ENCODE measurements at places on chromosomes 5 and 9.

- no peak for DNase-seq
- no peaks in the 10 kb centered on the region for H3K36me3 ChIP-seq
- H3K4me3 ChIP-seq = no peak overlapping the region
These were observed 38.6 kb upstream of the SMC5 start for GRCh38 chr9:70220216-70220615.

- no peaks in the 10 kb centered on the region for H3K4me1 ChIP-seq
- no peak overlapping the region for H3K27ac ChIP-seq
- H3K27me3 ChIP-seq = no peaks in the 10 kb centered on the region
- DNase-seq = no peak
- no peak overlapping the region for H3K4me3 ChIP-seq
These were observed 171.0 kb downstream of the DAB2IP start for GRCh38 chr9:121822093-121823085.

GRCh38 chr9:136324501-136325300 is 2.6 kb upstream of the GPSM1 start:
- H3K27ac ChIP-seq = no peak overlapping the region
- no peak for DNase-seq
- H3K4me1 ChIP-seq = peaks cover 11% of the 10 kb centered on the region

DNA sequence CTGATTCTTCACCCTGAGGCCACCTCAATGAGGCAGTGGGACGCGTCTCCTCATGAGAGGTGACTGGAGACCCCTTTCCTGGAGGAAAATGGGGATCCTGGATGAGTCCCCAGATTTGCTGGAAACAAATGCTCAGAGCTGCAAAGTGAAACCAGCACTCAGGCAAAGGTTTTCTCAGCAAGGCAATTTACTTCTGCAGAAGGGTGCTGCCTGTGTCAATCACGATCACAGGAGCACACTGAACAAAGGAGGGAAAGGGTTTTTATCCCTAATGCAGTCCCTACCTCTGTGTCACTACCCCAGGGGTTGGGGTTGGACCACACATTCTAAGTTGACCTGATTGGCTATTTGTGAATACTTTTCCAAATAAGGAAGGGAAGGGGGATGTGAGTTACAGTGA is 69.9 kb upstream of the CDK20 start:
- no peaks in the 10 kb centered on the region for H3K36me3 ChIP-seq
- H3K27ac ChIP-seq = no peak overlapping the region
- no peaks in the 10 kb centered on the region for H3K27me3 ChIP-seq
- H3K4me3 ChIP-seq = no peak overlapping the region
- DNase-seq = no peak

GRCh38 chr5:179326122-179326927 is 18.9 kb downstream of the ADAMTS2 start:
- H3K36me3 ChIP-seq = no peaks in the 10 kb centered on the region
- H3K27me3 ChIP-seq = no peaks in the 10 kb centered on the region

DNA sequence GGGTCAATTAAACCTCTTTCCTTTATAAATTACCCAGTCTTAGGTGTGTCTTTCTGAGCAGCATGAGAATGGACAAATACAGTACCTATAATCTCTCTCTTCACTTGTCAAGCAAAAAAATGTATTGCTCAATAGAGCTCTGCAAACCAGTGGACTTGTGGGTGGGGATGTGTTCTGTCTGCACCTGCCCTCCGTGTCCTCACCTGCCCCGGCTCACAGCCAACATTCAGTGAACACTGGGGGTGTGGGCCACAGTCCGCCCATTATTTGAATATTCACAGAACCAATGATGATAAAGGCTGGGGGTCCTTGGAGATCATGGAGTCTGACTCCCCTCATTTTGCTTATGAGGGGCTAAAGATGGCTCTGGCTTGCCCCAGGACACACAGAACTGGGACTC is 36.9 kb upstream of the MED27 start:
- H3K4me3 ChIP-seq = no peak overlapping the region
- H3K27ac ChIP-seq = no peak overlapping the region
- H3K4me1 ChIP-seq = no peaks in the 10 kb centered on the region
- DNase-seq = no peak

Data from effector memory CD4-positive, alpha-beta T cell (primary cell).